ENCODE measurements at places on chromosomes 1 and 21.

DNA sequence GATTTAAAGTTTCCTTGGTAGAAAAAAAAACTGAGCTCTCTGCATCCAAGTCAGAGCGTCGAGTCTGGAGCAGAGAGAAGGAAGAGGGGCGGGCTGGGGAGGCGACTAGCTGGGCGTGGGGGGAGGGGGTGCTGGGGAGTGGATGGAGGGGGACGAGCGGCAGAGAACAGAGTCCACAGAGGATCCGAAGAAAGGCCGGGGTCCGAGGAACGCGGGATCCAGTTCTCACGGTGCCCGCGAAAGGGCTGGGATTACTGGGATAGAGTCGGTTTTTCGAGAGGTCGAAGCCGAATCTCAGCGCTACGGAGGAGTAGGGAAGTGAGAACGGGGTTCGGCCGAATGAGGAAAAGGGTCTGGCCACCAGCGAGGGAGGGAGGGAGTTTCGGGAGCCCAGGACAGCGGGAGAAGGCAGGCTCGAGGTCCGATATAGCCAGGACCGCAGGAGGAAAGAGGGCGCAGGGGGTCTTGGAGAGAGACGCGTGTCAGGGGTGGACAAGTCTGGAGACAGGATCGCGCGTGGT lies 665 bp downstream of the DAB1 start:
- peak; percentile 17 for DNase-seq

DNA sequence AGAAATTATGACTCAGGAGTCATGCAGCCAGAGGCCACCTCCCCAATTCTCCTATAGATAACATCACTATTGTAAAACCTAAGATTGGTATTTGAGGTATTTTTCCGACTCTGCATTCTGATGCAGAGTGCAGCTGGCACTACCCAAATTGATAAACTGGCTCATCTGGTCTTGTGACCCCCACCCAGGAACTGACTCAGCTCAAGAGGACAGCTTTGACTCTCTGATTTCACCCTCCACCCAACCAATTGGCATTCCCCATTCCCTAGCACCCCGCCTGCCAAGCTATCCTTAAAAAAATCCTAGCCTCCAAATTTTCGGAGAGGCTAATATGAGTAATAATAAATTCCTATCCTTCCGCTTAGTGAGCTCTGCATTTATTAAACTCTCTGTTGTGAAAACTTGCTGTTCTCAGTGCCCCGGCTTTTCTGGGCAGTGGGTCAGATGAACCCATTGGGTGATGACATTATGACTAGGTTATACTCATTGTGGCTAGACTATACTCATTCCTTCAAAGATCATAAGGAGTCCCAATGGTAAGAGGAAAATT lies 39.4 kb upstream of the EPS15 start:
- DNase-seq: no peak

GRCh38 chr1:73998348-73998959 lies 199.5 kb downstream of the LRRIQ3 start:
- peak; percentile 29 for DNase-seq

- DNase-seq: no peak
These were observed 16.7 kb downstream of the ITPKB start for GRCh38 chr1:226722240-226722900.

DNA sequence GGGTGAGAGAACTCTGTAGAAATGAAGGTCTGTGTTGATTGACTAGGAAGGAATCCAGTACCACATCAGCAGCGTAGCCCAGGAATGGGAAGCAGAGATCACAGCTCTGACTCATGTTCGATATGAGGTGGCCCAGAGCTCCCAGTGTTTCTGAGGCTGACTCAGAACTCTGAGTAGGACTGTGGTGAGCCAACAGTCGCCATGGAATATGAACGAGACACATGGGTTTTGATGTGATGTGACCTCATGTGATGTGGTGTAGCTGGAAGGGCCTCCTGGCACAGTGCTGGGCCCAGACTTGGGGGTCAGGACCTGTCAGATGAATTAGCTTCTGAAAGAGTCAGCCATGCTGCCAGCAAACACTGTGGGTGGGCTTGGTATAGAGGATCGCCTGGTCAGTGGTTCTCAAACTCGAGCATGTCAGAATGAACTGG lies 237.0 kb downstream of the MRPL39 start:
- no peak for DNase-seq

- DNase-seq: no peak
These were observed 25.2 kb downstream of the PPP2R5A start for GRCh38 chr1:212310383-212310782.

GRCh38 chr21:34890724-34891612 lies 158.1 kb downstream of the RUNX1 start:
- DNase-seq: no peak

GRCh38 chr1:33191731-33192275 lies 10.0 kb upstream of the TRIM62 start:
- no peak for DNase-seq

- no peak for DNase-seq
These were observed 37.7 kb upstream of the ASPM start for GRCh38 chr1:197184190-197184589.

GRCh38 chr1:15012822-15013221 lies 140.7 kb upstream of the TMEM51 start:
- no peak for DNase-seq

- no peak for DNase-seq
These were observed 119.5 kb upstream of the KRTAP19-8 start for GRCh38 chr21:31157756-31158155.

- peak; percentile 29 for DNase-seq
These were observed 862 bp upstream of the DIPK1A start for GRCh38 chr1:92961896-92962752.

DNA sequence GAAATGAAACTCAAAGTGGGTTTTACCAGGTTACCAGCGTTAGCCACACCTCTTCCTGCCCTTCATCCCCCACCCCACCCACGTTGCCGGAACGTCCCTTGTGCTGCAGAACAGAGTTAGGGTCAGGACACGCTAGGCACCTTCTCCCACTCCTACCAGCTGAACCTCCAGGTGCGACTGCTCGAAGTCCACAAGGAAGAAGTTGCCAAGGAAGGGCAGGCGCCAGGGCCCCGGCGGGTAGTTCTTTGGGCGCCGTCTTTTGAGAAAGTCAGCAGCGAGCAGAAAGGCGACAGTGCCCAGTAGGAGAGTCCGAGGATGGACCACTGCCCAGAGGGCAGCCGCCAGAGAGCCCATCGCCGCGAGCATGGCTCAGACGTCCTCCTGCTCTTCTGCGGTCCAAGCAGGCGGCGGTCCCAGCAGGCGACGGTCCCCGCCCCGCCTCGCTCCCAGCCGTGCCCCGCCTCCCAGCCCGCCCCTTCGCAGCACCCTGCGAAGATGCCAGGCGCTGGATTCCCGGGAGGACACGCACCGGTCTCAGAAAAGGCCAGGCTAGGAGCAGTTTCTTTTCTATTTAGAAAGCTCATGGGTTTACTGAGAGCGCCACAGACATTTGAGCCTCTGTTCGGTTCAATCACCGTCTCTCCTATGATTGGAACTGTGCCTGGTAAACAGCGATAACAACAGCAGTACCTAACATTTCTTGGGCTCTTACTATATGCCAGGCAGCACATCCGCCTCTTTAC lies at the start of gene CYP2J2:
Gene CYP2J2, minus strand, starts transcription at position 393 of the 743 bp plus-strand sequence. Its CDS starts 27 bp downstream, at position 366.
- no peak for DNase-seq

GRCh38 chr1:208782186-208782585 lies 538.0 kb upstream of the PLXNA2 start:
- DNase-seq: no peak

DNA sequence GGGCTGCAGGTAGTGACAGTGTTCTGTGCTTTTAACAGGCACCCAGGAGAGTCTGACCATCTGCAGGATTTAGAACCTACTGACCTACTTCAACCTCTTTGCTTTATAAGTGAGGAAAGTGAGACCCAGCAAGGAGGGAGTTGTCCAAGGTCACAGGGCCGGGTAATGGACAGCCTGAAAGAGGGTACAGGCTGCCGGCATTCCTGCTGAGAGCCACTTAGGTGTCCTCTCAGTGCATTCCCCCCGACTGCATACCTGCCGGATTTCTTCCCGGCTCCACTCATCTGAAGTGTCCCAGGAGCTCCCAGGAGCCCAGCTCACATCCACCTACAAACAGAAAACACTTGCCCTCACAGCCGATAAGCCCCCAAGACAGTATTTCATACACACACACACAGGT lies 13.9 kb downstream of the PHLDA3 start:
- DNase-seq: no peak

- DNase-seq: no peak
These were observed 98.4 kb upstream of the TNR start for GRCh38 chr1:175841738-175842187.

DNA sequence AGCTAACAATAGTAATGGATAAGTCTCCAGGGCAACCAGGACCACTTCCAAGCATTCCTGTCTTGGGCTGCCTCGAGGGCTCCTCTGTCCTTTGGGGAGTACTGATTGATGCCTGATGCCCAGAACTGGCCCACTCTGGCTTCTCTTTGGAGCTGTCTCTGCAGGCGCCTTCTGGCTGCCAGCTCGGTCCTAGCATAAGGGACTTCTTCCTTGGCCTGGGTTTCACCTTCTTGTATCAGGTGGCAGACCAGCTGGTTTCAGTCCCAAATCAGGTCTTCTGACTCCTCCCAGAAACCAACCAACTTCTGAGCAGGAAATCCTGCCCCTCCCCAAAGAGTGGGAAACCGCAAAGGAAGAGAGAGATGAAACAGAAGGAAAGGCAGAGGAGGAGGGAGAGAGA lies 10.6 kb downstream of the G0S2 start:
- no peak for DNase-seq

- DNase-seq: no peak
These were observed 5.5 kb downstream of the TNFRSF1B start for GRCh38 chr1:12172042-12172851.

- no peak for DNase-seq
These were observed 18.3 kb upstream of the MAP10 start for GRCh38 chr1:232786845-232787455.

- DNase-seq: no peak
These were observed 55.8 kb downstream of the CENPF start for GRCh38 chr1:214658785-214659184.

DNA sequence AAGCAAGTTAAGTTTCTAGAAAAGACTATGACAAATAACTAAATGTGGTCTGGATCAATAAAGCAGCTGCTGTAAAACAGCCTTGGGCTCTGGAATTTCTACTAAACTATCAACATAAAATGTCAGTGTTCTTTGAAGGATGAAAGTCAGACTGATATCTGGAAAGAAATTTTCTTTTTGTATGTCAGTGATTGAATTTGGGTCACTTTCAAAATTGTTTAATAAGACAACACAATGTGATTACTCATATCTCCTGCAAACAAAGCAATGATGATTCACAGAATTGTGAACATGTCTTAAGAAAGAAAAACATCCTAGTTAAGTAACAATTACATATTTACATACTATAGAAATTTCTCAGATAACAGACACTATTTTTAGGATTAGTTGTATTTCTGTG lies 826.4 kb downstream of the PLA2G4A start:
- DNase-seq: no peak

GRCh38 chr21:28636752-28637691 lies 355.7 kb downstream of the LTN1 start:
- no peak for DNase-seq

DNA sequence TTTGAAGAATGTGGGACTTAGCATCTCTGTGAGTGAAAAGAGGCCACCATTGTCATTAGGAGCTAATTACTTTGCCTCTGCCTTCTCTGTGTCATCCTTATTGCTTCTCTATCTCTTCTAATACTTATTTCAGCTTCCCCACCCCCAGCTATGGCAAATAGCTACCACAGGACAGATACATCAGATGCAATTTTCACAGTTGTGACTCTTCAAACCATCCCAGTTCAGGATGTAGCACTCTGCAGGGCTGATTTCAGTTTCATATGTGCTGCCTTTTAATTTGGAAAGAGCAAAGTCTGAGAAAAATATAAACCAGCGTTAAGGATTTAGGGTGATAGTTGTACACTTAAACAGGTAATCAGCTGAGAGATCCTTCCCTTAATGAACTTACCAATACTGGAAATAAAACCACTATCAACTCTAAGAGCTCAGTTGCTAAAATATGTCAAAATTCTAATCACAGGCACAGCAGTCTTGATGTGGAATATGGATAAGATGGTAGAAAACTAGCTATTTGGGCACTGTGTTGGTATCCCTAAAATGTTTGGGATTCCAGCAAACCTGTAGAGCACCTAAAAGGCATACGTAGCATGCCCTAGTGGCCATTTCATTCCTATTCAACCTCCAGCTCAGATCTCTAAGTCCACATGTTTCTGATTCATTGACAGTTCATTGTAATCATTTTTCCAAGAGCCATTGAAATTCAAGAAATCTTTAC lies 148.4 kb downstream of the SYT2 start:
- no peak for DNase-seq

- no peak for DNase-seq
These were observed 119.7 kb downstream of the PROX1 start for GRCh38 chr1:214107322-214108096.

- DNase-seq: no peak
These were observed 191.7 kb downstream of the HS2ST1 start for GRCh38 chr1:87106144-87106543.

- DNase-seq: no peak
These were observed 1.9 kb downstream of the LY9 start for GRCh38 chr1:160797861-160798273.

- DNase-seq: no peak
These were observed 108.7 kb upstream of the ACTRT2 start for GRCh38 chr1:2912424-2913061.

DNA sequence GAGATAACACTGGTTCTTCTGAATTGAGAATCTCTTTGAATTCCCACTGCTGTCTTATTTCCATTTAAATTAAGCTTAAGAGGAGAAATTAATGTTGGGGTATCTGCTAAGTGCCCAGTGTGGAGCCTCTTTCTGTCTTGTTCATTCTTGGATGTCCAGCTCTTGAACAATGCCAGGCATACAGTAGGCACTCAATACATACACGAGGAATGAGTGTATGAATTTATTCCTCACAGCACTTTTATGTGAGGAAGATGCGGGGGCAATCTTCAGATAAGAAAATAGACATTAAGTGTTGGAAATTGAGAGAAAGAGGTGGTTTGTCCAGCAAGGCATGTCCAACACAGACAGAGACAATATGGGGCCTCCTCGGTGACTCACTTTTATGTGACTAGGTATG lies 11.8 kb upstream of the ATF3 start:
- DNase-seq: no peak

DNA sequence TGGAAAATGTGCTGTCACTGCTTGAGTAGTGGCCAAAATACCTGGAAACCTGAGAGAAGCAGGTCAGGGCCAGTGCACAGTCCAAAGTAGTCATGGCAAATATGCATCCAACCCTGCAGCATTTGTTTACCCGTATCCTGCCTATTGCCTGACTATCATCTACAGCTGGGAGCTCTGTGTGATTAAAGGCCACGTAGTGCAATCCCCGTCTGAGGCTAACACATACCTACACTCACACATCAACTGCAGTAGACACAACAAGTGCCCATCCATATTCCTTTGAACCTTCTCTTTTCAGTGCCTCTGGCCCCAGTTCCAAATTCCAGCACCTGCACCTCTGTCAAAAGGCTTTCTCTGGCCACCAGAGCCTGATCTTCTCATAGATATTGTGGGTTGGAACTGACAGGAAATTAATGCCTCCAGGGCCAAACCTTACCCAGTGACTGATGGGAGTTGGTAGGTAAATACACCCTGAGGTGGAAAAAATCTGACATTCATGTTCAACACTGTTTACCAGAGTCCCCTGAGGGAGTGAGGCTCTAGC lies 383.0 kb downstream of the SETD4 start:
- no peak for DNase-seq
